ENCODE measurements at places on chromosomes 1 and 21. TPM values are rescaled to one million over a fixed set of nuclear protein-coding genes. Genes with fewer than 3 reads are reported as not detected.

The MAP10 gene
- total RNA-seq: 0.38 TPM

The KRTAP19-1 gene
- total RNA-seq: not detected

The SVBP gene
- 21.0 TPM for total RNA-seq

The CADM3 gene
- total RNA-seq: not detected

The CFAP57 gene
- total RNA-seq: not detected

The VTCN1 gene
- total RNA-seq: 0.90 TPM

The LCE1C gene
- total RNA-seq: not detected

Measured in bronchial epithelial cell (primary cell).